ENCODE measurements at places on chromosomes 13 and 19.

DNA sequence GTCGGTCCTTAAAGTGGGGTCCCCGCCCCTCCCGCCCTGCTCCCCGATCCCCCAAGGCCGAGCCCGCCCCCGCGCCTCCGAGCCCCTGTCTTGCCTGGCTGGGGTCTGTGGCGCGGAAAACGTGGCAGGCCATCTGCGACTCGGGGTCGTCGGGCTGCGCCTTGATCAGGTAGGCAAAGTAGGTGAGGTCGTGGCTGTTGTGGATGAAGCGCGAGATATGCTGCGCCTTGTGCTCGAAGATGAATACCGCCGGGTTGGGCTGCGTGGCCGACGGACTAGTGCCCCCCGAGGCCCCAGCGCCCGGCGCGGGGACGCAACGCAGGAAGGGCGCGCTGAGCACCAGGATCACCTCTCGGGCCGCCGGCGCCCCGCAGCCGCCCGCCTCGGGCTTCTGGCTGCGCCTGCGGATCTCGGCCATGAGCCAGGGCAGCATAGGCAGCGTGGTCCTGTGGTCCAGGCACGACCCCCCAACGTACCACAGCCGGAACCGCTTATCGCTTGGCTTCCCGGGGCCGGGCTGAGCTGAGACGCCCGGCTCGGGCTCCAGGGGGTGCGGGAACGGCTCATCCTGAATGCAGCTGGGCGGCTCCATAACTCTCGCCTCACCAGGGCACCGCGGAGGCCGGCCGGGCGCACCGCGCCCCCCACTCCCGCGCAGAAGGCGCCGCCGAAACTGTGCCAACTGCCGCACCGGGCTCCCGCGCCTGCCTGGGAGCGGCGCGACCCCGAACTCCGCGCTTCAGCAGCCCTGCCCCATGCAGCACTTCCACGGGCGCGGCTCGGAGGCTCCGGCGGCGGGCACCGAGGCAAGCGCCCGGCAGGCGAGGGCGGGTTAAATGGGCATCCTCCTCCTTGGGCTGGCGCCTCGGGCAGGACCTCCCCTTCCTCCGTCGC, 546 bp downstream of the TBC1D4 start:
- DNase-seq: peak; percentile 28

- DNase-seq: no peak
Observed at GRCh38 chr13:75226733-75227435, 255.1 kb downstream of the TBC1D4 start.

DNA sequence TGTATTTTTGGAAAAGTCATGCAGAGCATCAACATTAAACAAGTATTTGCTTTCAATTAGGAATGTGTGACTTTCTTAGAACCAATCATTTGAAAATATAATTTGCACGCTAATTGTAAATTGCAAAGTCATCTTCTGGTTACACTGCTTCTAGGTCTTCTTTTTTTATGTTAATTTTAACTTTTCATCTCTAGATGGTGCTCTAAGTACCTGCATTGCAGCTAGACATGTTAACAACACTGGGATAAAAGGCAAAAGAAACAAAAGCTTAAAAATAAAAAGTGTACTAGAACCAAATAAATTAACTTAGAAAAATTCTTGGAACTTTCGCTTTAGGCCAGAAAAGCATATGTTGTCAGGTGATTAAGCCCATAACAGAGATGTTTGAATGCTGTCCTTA, 2758.2 kb downstream of the PCDH9 start:
- no peak for DNase-seq

DNA sequence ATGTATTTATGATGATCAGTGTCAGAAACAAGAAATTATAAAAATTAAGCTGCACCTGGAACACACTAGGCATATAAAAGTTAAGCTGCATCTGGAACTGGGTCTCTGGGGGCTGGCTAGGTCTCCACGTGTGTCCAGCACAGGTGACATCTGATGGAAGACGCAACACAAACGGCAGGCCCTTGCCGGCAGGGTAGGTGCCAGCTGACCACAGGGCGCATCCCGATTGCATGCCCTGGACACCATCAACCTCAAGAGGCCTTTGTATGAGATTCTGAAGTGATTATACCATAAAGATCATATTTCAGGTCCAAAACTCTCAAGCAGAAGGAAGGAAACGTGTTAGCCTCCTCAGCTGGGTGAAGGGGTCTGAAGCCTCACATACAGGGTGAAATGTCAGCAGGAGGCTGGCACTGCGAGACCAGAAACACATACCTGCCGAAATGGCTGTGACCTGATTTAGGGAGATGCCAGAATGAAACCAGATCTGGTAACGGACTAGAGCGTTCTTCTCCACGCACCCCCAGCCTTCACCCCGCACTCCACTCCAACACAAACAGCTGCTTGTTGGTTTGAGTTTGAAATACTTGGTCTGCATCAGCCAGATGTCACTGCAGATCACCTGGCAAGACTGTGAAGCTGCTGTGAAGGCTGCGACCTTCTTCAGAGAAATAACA, 37.3 kb downstream of the COL4A1 start:
- DNase-seq: no peak

GRCh38 chr19:33724021-33724720, 72.5 kb upstream of the KCTD15 start:
- DNase-seq: no peak

GRCh38 chr13:98483601-98484288, 93.2 kb downstream of the STK24 start:
- no peak for DNase-seq

DNA sequence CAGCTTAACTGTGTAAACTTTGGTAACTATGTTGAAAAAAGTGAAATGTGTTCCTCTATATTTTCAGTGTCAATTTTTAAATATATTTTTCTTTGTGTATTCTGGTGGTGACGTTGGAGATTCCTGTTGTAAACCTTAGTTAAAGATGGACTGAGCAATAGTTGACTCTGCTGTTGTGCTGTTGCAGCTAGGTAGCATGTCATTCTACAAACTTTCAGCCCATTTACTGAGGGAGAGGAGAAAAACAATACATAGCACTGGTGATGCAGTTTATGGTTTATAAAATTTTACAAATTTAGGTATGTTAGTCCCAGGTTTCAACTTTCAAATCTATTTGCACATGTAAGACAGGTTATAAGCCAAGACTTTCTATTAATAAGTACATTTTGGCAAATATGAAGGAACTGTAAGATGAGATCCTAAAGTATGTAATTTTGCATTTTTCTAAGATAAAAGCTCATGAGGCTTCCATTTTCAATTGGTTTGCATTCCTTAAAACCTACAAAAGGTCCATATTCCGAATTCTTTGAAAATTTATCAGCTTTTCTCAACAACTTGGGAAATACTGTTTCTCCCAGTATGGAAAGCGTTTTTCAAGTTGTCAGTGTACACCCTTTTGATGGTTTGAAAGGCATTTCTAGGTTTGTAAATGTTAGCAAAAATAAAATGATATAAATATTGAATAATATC, 1.5 kb downstream of the NDFIP2 start:
- DNase-seq: no peak

- DNase-seq: no peak
Observed at GRCh38 chr13:71618159-71618558, 248.8 kb downstream of the DACH1 start.

DNA sequence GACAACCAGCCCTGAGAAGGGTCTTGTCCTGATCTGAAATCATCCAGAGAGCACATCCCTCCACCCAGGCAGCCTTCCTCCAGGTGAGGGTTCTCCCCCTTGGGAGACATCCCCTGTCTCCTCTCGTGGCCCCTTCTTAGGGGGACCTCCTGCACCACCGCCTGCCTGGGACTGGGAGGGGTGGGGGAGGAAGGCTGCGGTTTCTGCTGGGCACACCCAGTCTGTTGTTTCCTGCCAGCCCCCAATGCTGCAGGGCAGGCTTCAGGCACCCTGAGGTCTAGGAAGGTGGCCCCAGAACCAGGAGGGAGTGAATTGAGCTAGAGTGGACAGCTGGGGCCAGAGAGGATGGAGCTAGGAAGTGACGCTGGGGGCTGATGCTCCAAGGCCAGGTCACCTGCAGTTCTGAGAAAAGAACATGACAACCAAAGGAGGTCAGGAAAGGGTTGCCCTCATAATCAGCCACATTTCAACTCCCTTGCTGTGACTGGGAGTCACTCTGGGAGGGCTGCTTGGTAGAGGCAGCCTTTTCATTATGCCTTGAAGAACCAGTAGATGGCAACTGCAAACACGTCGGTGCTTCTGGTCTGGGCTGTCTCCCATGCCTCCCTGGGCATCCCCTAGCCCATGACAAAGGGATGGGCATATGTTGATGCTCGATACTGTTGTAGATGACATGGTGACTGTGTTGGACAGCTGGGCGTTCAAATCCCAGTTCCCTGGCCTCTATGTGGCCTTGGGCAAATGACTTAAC, 1.4 kb downstream of the ARHGEF18 start:
- DNase-seq: no peak

GRCh38 chr19:24032651-24033050, 54.3 kb upstream of the ZNF254 start:
- no peak for DNase-seq

GRCh38 chr13:94849254-94849653, 136.9 kb upstream of the SOX21 start:
- DNase-seq: no peak

DNA sequence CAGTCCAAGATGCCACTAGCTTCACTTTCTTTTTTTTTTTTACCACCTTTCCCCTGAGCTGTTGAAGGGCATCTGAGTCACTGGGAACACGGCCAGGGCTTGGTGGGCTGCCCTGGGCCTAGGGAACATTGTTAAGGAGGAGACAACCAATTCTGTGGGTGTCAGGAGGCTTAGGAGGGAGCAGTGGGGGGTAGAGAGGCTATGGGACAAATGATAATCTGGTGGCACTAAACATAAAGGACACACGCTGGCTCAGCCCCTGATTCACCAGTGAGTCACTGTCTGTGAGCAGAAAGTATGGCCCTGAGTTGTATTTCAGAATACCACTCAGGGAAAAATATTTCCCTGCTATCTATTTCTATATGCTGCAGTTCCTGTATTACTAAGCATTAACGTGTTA, 207.8 kb downstream of the DCLK1 start:
- DNase-seq: no peak

- DNase-seq: no peak
Observed at GRCh38 chr13:112333756-112334543, 42.2 kb upstream of the SPACA7 start.

- DNase-seq: no peak
Observed at GRCh38 chr13:107461751-107462150, 753.6 kb downstream of the LIG4 start.

DNA sequence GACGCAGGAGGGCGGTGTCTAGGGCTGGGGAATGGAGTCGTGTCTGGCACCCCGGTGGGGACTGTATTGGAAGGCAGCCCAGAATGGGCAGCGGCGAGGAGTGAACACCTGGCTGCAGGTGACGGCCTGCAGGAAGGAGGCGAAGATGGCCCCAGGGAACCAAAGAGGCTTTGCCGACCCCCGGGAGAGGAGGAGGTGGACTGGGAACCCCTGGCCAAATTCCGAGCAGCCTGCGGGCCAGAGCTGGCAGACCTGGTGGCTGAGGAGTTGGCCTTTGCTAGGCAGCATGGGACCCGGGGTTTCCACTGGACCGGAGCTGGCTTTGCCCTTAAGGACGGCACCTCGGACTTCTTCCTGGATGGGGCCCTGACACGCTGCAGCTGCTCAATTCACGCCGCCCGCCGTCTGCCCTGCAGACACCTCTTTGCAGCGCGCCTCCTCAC, 25.9 kb downstream of the ZSWIM9 start:
- DNase-seq: no peak

- DNase-seq: no peak
Observed at GRCh38 chr19:3605770-3606169, 905 bp downstream of the TBXA2R start.

GRCh38 chr13:77460195-77460594, 75.3 kb upstream of the SCEL start:
- no peak for DNase-seq

DNA sequence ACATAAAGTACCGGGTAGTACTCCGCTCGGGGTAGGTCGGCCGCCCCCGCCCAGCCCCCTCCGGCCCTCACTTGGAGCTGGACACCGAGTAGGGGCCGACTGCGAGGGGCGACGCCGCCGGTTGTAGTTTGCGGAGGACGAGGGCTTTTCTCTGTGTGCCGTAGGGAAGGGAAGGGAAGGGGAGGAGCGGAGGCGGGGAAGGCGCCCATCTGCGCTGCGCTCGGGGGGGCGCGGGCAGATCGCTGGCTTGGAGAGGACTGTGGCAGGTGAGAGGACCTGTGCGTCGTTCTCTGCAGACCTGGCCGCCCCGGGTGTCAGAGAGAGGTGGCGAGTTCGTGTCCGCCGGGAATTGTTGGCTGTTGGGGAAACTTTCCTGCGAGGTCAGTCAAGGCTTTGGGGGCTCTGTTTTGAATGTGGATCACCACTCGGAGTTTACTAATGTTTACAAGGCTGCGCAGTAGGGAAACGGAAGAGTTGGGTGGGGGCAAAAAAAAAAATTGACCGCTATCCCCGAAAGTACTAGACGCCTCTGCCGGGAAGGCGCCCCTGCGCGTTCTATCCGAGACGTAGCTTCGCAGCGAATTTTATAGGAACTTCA, 1.4 kb downstream of the ING1 start:
- DNase-seq: peak; percentile 50

GRCh38 chr13:112325920-112326645, 50.1 kb upstream of the SPACA7 start:
- DNase-seq: no peak

DNA sequence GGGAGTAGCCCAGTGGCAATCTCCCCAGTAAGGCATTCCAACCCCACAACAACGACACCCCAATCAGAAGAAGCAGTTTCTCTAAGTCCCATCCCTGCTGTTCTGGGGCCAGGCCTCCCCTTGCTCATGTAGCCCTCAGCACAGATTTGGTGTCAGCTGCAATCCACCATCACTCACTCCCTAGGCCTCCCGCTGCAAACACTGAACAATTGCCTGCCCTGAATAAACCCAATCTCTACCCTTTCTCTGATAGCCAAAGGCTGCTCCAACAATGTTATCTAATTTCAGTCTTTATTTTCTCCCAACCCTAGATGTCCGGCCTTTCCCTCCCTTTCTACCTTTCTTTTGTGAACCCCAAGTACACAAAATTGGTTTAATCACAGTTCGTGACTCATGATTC, 5.6 kb upstream of the SOX21 start:
- DNase-seq: no peak

GRCh38 chr13:20473139-20473538, 52.5 kb downstream of the CRYL1 start:
- DNase-seq: no peak

GRCh38 chr13:43446126-43446525, 340.6 kb downstream of the ENOX1 start:
- DNase-seq: no peak

- DNase-seq: peak; percentile 63
Observed at GRCh38 chr19:49677231-49677900, at the start of gene PRMT1. Gene PRMT1 (plus strand): TSS chr19:49677271. CDS start chr19:49677281, 10 bp downstream.

DNA sequence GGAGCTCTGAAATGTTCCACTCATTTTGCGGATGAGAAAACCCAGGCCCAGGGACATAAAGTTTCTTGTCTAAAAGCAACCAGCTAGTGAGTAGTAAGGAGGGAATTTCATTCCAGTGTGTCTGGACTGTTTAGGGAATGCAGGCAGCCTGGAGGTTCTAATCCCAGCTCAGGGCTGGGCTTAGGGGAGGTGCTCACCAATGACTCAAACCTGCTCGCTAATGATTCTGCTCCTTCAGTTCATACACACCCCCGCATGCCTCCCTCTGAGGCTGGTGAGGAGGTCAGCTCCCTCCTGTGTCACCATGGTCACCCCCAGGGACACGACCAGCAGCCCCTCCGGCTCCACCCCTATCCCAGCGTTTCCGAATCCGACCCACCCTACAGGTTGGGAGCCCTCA, 34.6 kb downstream of the CYP4F2 start:
- DNase-seq: no peak

GRCh38 chr19:10228920-10229319, 2.2 kb downstream of the S1PR2 start:
- DNase-seq: peak; percentile 41

Data from activated naive CD4-positive, alpha-beta T cell treated with anti-CD3 and anti-CD28 coated beads, Interleukin-2, amount 50 U/mL, for 16 hours (primary cell).